ENCODE measurements at places on chromosomes 1 and 21. TPM values are rescaled to one million over a fixed set of nuclear protein-coding genes. Genes with fewer than 3 reads are reported as not detected.

LRRC8B gene
- 4.7 TPM for total RNA-seq

PERM1 gene
- total RNA-seq: 0.05 TPM

GNG4 gene
- total RNA-seq: 3.1 TPM

DNA sequence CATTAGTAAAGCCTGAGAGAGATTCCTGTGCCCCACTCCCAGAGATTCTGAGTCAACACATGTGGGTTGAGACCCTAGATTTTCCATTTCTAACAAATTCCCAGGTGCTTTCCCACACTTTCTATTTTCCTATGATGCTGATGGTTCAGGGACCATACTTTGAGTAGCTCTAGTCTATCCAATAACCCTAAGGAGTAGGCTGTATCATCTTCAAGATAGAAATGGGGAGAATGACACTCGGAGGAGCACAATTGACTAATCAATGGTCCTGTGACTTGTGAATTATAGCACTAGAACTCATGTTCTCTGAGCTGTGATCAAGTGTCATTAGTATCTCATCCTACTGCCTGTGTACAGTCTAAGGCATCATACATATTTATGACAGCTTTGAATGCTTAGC, 232.9 kb upstream of the B3GALT2 start:
- H3K4me3 ChIP-seq: no peak overlapping the region
- H3K4me1 ChIP-seq: no peaks in the 10 kb centered on the region
- H3K36me3 ChIP-seq: no peaks in the 10 kb centered on the region
- no peak for DNase-seq
- H3K27me3 ChIP-seq: no peaks in the 10 kb centered on the region
- H3K27ac ChIP-seq: no peak overlapping the region

DNA sequence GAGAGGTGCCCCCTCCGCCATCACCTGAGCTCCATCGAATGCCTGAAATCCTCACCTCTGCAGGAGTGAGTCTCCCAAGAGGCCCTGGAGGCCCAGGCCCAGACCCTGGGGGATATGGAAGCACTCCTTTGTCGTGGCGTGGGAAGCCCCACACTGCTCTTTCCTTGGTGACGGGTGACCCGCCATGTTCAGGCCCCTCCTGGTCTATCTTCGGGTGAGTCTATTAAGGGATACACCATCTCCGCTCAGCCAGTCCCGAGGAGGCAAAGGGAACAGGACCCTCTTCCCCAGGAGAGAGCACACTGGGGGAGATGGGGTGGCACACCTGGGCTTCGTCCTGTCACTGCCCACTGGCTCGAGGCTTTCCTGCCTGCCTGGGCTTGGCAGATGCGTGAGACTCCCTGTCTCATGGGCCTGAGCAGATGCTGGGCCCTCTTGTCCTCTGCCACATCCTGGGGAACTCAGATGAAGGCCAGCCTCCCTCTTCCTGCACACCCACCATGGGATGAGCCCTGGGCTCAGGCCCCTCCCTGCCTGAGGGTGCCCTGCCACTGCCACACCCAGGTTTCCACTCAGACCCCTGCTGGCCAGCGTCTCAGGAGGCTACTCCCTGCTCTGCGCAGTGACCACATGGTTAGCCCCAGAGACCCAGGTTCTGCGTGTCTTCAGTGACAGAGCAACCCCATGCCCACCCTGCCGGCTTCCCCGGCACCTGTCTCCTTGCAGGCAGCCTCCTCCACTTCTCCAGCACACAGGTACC, 3.8 kb upstream of the NPHP4 start:
- H3K4me3 ChIP-seq: no peak overlapping the region
- peaks cover 15% of the 10 kb centered on the region for H3K4me1 ChIP-seq
- no peak for DNase-seq
- H3K36me3 ChIP-seq: no peaks in the 10 kb centered on the region
- no peaks in the 10 kb centered on the region for H3K27me3 ChIP-seq
- no peak overlapping the region for H3K27ac ChIP-seq

DNA sequence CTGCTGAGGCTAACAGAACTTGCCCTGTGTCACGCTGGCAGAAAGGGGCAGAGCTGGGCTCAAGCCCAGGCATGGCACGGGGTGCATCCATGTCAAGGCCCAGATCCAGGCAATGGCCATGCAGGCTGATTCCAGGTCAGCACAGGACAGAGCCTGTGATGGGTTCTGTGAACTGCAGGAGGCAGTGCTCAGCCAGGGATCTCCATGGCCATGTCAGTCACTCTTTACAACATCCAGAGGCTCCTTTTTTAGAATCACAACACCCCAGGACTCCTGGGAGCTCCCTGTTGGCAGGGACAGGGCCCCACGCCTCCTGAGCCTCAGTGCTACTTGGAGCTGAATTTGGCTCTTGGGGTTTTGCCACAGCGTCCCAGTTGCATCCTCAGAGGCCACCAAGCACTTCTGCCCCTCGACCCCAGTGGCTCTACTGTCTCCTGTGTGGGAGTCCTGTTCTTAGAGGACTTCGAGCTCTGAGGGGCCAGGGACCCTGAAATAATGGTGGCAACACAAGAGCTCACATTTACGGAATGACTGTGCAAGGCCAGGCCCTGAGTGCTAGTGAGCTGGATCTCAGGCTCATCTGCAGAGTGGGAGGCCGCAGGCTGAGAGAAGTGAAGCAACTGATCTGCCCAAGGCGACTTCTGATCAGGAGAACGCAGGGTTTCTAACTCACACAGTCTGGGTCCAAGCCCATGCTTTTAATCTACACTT, 211.5 kb downstream of the TRABD2B start:
- H3K27me3 ChIP-seq: no peaks in the 10 kb centered on the region
- H3K4me3 ChIP-seq: no peak overlapping the region
- DNase-seq: no peak
- no peak overlapping the region for H3K27ac ChIP-seq
- H3K36me3 ChIP-seq: no peaks in the 10 kb centered on the region

GRCh38 chr1:3237570-3237969, 168.6 kb downstream of the PRDM16 start:
- no peak for DNase-seq
- H3K4me3 ChIP-seq: no peak overlapping the region
- H3K36me3 ChIP-seq: no peaks in the 10 kb centered on the region
- H3K27me3 ChIP-seq: no peaks in the 10 kb centered on the region
- H3K27ac ChIP-seq: no peak overlapping the region
